NAMALWA (cell line): ENCODE measurements at places on chromosomes 6 and 20.

GRCh38 chr6:126625019-126625418 lies 285.1 kb downstream of the CENPW start:
- DNase-seq: no peak

GRCh38 chr20:45564760-45565276 lies 14.3 kb downstream of the WFDC8 start:
- no peak for DNase-seq

DNA sequence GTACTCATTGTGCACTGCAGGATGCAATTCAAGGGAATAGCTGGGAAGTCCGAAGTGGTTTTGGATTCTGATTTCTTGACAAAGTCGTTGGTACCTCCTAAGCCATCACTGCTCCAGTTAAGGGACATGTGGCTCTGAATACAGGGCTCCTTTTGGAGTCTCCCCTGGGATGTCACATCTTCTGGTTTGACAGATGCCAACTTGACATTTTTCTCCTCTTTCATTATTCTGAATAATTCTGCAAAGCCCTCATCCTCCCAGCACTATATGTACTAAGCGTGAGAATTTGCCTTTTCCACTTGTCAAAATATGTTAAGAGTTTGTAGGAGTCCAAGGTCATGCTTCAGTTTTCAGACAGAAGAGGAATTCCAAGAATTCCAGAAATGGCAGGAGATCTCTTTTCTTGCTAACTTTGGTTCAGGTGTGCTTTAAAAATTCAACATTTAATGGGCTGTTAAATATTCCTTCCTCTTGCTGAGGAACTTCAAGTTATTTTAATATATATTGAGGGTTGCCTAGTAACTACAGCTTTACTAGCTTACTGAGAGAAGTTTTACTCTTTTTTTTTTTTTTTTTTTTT lies 38.7 kb downstream of the DOK5 start:
- no peak for DNase-seq

DNA sequence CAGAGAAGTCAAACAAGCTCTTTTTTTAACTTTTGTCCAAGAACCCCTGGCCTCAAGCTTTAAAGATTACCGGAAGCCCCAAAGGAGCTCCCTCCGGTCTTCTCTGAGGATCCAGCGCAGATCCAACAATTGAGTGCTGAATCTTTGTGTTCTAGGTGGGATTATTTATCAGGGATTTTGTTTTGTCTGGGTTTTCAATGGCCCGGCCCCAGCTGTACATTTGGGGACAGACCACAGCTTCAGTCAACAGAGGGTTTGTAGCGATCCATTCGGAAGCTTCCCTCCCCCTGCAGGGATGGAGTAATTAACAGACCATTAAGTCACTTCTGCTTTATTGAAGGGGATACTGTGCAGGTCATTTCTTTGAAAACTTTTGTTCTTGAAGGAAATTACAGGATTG lies 7.8 kb downstream of the OLIG3 start:
- no peak for DNase-seq

GRCh38 chr6:14009431-14009830 lies 84.7 kb downstream of the RNF182 start:
- no peak for DNase-seq

- no peak for DNase-seq
Measured at GRCh38 chr6:63546236-63546635, 26.0 kb upstream of the LOC128125822 start.

- no peak for DNase-seq
Measured at GRCh38 chr6:158448856-158449255, 111.0 kb upstream of the TMEM181 start.

GRCh38 chr20:4671015-4671414 lies 50.7 kb upstream of the PRND start:
- DNase-seq: no peak

GRCh38 chr6:24226541-24226940 lies 100.5 kb downstream of the NRSN1 start:
- DNase-seq: no peak

DNA sequence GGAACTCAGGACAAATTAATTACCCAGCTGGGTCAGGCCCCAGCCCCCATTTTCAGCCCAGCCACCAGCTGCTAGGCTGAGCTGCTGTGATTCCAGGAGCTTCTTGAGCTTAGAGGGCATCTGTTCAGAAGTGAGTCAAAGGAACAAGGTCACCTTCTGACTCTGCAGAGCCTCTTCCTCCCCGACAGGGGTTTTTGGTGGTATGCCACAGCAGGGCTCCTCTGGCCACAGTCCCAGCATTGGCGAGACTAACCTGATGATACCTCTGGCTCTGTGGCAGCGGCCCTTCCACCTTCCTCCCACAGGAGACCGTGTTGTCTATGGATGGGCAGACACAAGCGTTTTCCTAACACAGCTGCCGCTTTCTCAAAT lies 39.7 kb downstream of the ZC3H12D start:
- DNase-seq: no peak

GRCh38 chr20:56843817-56844216 lies 214.7 kb downstream of the TFAP2C start:
- no peak for DNase-seq

- DNase-seq: no peak
Measured at GRCh38 chr6:14707276-14707675, 538.6 kb upstream of the JARID2 start.

- DNase-seq: peak; percentile 55
Measured at GRCh38 chr6:119720160-119720559, 370.6 kb upstream of the MAN1A1 start.

DNA sequence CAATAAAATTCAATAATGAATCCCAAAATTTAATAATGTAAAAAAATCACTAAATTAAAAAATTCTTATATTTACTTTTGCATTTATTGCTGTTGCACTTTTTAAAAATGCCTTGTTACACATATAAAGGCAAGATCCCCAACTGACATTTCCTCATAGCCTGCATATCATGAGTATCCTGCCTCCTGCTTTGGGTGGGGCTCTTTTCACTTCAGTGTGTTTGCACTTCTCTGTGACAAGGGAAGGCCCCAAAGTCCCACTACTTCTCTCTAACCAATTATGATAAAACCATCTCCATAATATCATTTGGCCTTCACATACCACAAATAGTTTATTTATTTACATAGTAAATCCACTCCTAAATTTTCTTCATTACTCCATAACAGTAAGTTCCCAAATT lies 446.1 kb upstream of the MARCKS start:
- DNase-seq: no peak

GRCh38 chr20:38075161-38075998 lies 41.8 kb downstream of the RPRD1B start:
- DNase-seq: no peak

- DNase-seq: no peak
Measured at GRCh38 chr6:12324099-12324498, 33.9 kb downstream of the EDN1 start.

- no peak for DNase-seq
Measured at GRCh38 chr6:37288247-37288646, 30.3 kb upstream of the TMEM217 start.

GRCh38 chr6:4522453-4522852 lies 253.8 kb upstream of the CDYL start:
- DNase-seq: no peak

DNA sequence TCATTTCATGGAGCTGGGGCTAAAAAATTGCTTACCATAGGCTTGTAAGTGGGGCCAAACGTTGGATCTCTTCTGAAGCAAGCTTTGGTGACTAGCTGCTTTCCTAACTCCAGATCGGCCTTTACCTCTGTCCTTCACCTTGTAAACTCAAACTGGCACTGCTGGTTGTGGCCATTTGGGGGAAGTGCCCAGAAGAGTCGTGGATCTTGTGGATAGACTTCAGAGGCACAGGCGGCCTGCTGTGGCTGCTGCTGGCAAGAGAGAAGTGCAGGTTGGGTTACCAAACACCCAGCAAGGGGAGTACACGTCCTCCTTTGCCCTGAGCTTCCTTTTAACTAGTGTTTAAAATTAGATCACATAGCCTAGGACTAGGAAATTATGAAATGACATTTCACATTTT lies 36.8 kb upstream of the KLHL31 start:
- no peak for DNase-seq

- no peak for DNase-seq
Measured at GRCh38 chr6:108161724-108162282, 4.0 kb upstream of the NR2E1 start.

- DNase-seq: no peak
Measured at GRCh38 chr6:119170447-119171087, 92.1 kb upstream of the FAM184A start.

- peak; percentile 79 for DNase-seq
Measured at GRCh38 chr6:106163966-106164877, 78.1 kb downstream of the PRDM1 start.

GRCh38 chr6:40244699-40245098 lies 310.4 kb upstream of the MOCS1 start:
- DNase-seq: no peak

GRCh38 chr20:7113577-7114466 lies 346.3 kb downstream of the BMP2 start:
- DNase-seq: peak; percentile 39

- DNase-seq: peak; percentile 56
Measured at GRCh38 chr6:16413399-16413798, 175.0 kb downstream of the GMPR start.

- no peak for DNase-seq
Measured at GRCh38 chr6:145809785-145810184, 4.8 kb downstream of the FBXO30 start.

- DNase-seq: no peak
Measured at GRCh38 chr20:7744411-7744810, 195.8 kb downstream of the HAO1 start.

GRCh38 chr20:13121840-13122515 lies 99.1 kb upstream of the ISM1 start:
- no peak for DNase-seq

GRCh38 chr20:32436142-32436861 lies 78.2 kb downstream of the ASXL1 start:
- no peak for DNase-seq

DNA sequence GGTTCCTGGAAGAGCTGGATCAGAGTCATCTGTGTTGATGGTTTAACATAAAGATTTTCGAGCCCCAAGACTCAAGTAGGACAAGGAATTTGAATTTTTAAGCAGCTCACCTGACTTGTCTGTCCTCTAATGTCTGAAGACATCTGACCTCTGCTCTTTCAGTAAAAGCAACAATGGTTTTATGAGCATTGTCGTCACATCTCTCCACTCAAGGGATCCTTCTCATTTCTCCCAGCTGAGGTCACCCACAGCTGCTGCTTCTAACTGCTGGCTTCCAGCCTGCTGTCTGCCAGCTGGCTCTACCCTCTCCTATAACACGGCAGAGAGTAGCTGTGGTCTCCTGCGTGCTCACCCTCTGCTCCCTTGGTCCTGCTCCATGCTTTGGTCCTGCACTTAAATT lies 24.7 kb upstream of the HDAC2 start:
- DNase-seq: no peak

- no peak for DNase-seq
Measured at GRCh38 chr20:9281803-9282202, 212.9 kb downstream of the PLCB4 start.

- DNase-seq: no peak
Measured at GRCh38 chr6:90140683-90141082, 156.0 kb downstream of the BACH2 start.

GRCh38 chr6:87908978-87909811 lies 138.4 kb upstream of the SPACA1 start:
- no peak for DNase-seq

- DNase-seq: no peak
Measured at GRCh38 chr20:58433759-58434158, 44.7 kb downstream of the VAPB start.

DNA sequence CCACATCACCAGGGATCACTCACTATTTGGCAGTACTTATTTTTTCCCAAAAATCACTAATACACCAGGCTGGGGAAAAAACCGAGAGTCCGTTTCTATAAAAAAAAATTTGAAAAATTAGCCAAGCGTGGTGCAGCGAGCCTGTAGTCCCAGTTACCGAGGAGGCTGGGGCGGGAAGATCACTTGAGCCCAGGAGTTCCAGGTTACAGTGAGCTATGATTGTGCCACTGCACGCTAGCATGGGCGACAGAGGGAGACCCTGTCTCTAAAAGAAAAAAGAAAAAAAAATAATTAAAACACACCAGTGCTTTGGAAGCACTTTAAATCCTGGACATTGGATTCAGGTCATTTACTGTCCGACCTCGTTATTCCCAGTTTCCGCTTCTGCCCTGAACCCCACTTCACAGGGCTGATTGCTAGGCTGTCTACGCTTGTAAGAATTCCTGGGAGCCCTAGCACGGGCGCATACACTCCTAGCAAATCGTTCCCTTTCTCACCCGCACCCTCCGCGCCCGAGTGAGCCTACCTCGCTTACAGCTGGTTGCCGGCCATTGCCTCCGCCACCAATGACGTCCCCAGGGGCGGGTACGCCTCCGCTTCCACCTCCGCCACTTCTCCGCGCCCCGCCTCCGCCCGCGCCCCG lies at the start of gene TPMT:
Gene TPMT, minus strand, starts transcription at position 571 of the 643 bp plus-strand sequence. CDS start 5,950 bp downstream, outside the sequence.
- no peak for DNase-seq

- no peak for DNase-seq
Measured at GRCh38 chr6:150738092-150738629, 127.3 kb upstream of the MTHFD1L start.

DNA sequence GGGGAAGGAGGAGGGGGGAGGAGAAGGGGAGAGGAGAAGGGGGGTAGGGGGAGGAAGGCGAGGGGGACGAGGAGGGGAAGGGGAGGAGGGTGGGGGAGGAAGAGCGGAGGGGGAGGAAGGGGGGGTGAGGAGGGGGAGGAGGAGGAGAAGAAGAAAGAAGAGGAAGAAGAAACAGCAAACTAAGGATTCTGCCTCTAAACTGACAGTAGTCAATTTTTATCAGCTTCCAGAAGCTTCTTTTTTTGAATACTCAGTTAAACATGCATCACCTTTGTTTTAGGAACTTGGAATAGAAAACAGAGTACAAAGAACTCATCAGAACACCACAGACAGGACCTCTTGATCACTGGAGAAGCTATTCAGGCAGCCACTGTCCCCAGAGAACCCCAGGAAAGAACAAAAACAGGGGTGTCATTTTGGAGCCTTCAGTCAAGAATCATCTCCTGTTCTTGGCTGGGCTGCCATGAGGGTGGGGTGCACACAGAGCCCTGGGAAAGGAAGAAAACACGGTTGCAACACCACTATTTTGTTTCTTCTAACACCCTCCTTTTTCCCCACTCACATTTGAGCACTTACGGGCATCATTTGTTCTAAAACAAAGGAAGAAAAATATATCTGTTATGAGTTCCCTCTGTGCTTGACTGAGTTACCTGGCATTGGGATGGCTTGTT lies 67.4 kb downstream of the TMEM170B start:
- DNase-seq: no peak

GRCh38 chr6:133746417-133746770 lies 142.5 kb upstream of the TCF21 start:
- no peak for DNase-seq

GRCh38 chr20:24236963-24237362 lies 232.5 kb upstream of the SYNDIG1 start:
- no peak for DNase-seq
